ENCODE measurements at places on chromosomes 5 and 9.

DNA sequence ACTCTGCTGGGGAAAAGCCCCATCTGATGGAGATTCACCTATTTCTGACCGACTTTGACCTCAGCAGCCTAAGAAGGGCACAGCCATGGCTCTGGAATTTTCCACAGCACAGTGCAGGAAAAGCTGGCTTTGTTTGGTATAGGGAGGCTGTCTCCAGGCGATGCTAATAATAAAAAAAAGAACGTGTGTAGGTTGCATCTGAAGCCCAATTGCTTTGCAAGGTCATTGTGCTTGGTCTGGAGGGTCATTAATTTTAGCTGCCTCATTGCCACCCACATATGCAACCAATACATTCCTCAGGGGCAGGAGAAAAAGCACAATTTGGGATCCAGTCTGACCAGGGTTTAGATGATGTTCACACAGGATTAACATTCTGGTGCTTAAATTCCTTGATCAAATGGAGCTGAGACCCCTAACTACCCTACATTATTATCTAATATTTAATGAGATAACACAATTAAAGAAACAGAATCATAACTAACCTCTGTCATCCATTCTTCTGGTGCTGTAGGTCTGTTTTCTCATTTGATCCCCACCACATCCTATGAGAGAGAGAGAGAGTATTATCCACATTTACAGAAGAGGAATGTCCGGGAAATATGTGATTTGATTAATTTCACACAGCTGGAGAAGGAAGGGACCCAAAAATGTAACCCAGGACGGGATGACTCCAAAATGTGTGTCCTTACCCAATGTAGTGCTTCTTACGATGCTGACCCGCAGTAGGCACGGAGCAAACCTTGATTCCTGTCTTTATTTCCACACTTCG lies 175.9 kb downstream of the RFK start:
- DNase-seq: no peak

DNA sequence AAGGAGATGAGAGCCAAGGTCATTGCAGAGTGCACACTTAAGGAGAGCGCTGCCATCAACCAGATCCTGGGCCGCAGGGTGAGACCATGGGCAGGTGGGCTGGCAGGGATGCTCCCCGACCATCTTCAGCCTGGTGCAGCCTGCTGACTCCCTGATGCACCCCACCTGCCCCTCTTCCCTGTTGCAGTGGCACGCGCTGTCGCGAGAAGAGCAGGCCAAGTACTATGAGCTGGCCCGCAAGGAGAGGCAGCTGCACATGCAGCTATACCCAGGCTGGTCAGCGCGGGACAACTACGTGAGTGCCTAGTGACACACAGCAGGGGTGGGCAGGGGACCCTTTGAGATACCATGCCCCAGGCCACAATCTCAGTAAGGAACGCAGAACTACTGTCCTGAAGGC lies 28.3 kb downstream of the TCF7 start:
- DNase-seq: no peak

GRCh38 chr5:177131019-177131320 lies 2.6 kb upstream of the NSD1 start:
- no peak for DNase-seq

- no peak for DNase-seq
Measured at GRCh38 chr9:134889386-134890154, 9.0 kb downstream of the FCN2 start.

DNA sequence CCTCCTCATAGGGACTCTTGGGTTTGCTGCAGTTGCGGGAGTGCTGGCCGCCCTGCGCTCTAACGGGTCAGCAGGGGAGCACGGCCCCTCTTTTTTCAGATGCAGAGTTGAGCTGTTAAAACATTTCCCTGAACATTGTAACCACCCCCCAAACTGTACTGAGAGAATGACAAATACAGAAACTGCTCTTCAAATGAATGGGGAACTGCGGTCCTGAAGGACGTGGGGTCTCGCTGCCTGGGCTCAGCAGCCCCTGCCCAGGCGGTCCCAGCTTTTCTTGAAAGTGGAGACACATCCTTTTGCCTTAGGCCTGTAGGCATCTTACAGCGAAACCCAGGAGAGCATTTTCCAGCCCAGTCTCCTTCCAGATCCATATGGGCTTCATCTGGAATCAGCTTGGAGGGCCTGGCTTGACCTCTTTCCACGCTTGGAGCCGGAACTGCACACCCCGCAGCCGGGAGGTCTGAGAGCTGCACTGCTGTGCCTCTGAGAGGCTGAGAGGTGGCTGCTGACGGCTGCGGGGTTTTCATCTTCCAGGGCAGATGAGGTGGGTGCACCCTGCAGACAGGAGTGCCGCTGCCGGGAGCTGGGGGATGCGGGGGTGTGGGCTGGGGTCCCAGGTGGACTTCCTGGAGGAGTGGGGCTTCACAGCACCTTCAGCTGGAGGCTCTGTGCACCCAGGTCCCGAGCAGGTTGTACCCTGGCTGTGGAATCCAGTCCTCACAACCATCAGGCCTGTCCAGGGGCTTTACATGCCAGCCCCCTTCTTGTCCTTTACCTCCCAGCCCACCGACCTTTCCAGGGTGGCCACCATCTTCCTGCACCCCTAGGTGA lies 1.2 kb upstream of the AGPAT2 start:
- no peak for DNase-seq

GRCh38 chr9:111036429-111036789 lies 1.9 kb downstream of the LPAR1 start:
- DNase-seq: no peak

GRCh38 chr9:82764061-82764668 lies 298.8 kb downstream of the RASEF start:
- DNase-seq: no peak

DNA sequence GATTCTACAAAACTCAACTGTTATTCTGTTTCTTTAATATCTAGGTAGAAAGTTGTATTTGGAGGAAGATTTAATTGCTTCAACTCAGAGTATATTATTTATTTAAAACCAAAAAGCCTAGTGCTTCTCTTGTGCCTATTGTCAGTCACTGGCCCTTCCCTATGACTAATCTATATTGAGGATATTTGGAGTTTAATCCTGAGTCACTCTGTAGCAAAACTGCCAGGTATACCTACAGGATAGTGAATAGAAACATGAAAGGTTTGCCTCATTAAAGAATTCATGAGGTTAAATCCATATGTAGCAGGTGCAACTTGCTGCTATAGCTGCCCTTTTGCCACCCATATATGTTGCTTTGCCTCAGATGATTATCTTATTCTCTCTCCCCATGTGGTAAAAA lies 15.1 kb downstream of the PLK2 start:
- DNase-seq: no peak

DNA sequence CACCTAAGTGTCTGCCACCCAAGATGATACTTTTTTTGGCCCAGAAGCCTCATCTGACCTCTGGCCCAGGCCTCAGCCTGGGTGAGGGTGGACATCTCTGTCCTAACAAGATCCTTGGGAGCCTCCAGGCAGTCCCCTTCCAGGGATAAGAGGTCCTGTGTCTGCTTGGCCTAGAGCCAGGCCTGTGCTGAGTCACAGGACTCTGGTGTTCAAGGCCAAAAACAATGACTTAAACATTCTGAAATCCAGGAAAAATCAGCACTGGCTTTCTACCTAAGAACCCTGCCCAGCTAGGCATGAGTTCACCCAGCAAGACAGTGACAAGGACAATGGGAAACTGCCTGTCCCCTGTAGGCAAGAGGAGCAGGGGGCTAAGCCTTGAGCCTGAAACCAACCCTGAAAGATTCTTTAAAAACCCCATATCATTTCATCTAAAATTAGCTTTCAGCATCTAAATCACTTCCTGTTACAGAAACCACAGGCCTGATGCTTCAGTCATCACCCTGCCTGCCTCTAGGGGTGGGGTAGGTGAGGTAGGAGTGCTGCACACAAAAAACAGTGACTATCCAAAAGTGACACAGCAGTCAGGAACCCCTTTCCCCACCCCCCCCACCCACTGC lies 29.9 kb downstream of the CSF2 start:
- DNase-seq: peak; percentile 25

DNA sequence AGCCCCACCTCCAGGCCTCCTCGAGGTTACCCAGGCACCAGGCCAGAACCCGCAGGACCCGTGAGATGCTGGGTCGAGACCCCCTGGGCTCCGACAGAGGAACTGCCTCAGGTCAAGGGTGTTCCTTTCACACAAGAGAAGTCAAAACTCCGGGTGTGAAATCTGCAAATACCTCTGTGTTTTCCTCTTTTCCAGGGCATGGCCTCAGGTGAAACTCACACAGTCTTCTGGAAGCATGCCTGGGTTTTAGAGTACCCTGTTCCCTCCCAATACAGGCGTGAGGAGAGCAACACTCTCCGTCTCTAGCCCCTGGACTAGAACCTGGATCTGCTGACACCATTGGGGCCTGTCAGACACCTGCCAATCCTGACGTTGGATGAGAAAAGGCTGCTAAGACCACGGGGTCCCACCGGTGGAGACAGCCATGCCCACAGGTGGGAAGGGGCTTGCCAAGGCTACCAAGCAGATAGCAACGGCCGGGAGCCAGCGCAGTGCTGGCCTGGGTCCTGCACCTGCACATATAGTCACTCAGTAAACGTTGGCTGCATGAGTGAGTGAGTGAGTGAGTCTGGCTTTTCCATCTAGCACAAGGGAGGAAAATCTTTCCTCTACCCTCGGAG lies 182.0 kb upstream of the PPP1R26 start:
- no peak for DNase-seq

DNA sequence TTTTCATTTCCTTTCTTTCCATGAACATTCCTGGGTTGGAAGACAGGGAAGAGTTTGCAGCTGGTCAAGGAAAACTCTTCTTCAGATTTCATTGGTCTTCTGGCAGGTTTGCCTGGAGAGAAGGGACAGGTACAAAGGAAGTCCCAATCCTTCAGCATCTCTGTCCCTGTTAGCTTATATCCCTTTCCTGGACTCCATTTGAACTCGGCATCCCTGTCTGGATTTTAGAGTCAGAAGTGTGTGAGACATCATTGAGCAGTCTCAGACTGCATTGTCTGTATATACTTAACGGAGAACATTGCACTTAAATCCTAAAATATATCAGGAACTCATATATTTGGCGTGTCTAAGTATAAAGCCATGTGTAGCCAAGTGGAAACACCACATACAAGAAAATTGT lies 54.9 kb downstream of the ADGRV1 start:
- no peak for DNase-seq

DNA sequence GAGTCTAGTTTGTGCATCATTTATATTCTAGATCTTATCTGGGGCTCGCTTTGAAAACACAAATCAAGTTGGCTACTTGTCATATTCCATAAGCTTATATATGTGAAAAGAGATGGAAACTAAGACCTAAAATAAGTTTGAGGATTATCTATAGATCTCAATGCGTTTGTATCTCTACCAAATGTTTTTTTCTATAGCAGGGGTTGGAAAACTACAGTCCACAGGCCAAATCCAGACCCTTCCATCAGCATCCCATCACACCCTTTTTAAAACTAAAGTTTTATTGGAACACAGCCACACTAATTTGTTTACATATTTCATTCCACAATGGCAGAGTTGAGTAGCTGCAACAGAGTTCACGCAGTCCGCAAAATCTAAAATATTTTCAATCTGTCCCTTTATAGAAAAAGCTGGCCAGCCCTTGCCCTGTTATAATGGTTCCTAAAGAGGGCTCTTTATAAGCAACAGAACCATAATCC lies 230.0 kb downstream of the ADAMTSL1 start:
- no peak for DNase-seq

Data from HL-60 (cell line).